SK-N-MC (cell line): ENCODE measurements at places on chromosomes 6 and 20.
A peak's percentile ranks its signal among the peaks of the same experiment; 100 is the strongest.

DNA sequence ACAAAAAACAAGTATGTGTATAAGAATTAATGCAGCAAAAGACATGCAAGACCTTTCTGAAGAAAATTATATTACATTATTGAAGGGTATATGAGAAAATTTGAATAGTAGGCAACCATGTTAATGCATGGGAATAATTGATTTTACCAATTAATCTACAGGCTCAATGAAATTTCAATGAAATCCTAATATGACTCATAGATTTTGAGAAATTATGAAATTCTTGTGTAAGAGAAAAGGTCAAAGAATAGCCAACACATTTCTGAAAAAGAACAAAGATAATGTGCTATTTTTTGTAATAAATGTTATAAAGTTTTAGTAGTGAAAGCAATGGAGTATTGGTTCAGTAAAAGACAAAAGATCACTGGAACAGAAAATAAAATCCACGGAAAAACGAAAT lies 18.4 kb downstream of the TSBP1 start:
- DNase-seq, result no peak

GRCh38 chr20:63695424-63696305 lies 787 bp upstream of the TNFRSF6B start:
- DNase-seq, result no peak

DNA sequence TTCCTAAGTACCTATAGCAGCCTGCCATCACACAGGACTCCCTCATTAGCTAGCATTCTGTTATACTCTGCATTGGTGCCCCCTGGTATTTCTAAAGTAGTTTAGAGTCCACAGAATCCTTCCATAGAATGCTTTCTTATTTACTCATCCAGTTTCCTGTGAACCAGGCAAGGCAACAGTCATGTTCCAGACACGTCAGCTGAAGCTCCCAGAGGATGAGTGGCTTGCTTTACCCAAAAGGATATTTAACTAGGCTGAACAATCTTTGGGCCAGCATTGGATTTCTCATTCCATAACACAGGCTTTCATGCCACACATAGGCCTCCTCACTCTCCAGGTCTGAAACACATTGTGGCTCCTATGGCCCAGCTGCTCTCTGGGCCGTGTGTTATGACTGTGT lies 203.8 kb upstream of the MAP3K7 start:
- DNase-seq, result no peak

DNA sequence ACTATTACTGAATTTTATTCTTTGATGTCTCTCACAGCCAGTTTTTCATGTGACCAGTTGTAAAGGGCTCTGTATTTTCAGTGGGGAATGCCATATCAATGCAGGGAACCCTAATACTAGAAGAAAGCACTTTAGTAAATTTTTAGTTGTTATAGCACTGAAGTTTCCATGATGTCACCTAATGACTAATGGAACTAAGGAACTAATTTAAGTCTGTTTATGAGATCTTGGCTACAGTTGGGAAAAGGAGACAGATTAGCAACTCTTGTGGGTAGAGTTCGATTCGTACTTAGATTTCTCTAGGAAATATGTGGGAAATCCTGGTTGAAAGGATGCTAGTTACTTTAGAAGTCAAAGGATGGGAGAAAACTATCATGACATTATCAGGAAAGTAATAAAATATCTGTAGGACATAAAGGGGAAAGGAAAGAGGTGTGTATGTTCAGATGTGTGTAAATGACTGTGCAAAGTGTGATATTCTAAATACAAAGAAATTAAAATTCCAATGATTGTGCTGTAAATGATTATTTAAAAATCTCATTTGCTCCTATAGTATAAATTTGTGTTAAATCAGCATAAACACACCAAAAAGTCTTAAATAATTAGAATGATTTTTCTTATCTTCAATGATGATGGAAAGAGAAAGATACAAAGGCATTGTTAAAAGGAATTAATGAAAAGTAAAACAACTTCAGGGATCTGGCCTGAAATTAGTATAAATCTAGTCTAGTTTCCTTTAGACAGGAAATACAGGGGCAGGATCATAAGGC lies 103.4 kb downstream of the LRRC1 start:
- DNase-seq, result no peak

DNA sequence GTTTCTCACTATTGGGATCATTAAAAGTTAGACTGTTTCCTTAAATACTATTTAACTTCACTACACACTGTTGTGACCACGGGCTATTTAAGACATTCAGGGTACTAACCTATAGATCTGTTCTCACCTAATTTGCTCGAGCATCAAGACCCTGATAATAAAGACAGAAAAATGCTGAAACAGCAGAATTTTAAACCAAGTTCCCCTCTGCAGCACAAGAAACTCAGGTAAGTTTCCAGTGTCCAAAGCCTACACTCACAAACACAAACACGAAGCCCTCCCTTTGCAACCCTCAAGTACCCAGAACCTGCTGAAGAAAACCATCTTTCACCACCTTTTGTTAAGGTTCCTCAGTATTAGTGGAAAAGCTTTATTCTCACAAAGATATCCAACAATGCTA lies 4.0 kb downstream of the SNX5 start:
- DNase-seq, result no peak

- DNase-seq, result peak; percentile 8
Observed at GRCh38 chr6:143449714-143450452, 612 bp downstream of the ADAT2 start.

DNA sequence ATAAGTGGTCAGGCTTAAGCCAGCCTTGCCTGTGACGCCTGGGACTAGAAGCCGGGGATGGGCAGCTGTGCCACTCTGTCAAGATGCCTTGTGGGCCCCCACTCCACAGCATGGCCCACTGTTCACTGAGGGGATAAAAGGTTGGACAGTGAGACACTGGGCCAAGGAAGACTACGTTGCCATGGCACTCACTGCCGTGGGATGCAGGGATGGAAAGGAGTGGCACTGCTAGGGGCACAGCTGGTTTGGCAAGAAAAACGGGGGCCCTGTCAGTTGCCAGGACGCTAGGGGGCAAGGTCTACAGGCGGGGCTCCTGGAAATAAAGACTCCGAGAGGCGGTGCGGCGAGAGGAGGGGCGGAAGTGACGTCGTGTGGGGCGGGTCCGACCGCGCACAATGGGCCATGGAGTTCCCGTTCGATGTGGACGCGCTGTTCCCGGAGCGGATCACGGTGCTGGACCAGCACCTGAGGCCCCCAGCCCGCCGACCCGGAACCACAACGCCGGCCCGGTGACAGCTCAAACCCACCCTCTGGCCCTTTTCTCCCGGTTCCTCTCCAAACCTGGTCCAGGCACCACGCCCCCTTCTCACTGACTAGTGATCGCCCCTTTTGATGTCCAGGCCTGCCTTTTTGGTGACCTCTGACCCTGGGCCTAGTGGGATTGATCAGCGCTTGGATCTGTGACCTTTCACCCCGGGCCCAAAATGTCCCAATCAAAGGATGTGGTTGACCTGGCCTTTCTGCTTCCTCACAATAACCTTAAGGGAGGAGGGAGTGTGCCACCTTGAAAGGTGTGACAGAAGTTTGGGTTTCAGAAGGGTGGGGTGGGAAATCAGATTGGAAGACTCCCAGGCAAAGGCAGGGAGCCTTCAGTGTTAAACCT lies at the start of gene ATAT1:
Gene ATAT1 (plus strand): TSS at position 391 of the 883 bp plus-strand sequence.
- DNase-seq, result no peak

- DNase-seq, result no peak
Observed at GRCh38 chr6:152750694-152751093, at the start of gene VIP. Gene VIP, plus strand, starts transcription at chr6:152750797. Its CDS starts 1,381 bp downstream, at chr6:152752178.

GRCh38 chr6:155311086-155311485 lies 3.2 kb downstream of the TFB1M start:
- no peak for DNase-seq

DNA sequence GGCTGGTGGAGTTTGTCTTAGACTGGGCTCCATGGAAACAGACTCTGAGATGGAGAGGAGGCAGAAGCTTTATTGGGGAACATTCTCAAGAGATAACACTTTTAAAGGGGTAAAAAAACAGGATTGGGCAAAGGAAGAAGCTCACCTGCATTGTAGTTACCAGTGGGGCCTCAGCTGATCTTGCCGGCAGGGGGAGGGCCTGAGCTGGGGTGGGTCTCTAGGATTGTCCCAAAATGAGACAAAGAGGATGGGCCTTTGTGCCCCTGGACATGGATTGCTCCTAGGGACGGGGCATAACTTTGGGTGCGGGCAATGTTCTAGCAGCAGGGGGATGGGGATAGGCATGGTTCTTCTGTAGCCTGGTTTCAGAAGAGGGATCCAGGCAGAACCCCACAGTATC lies 12.5 kb downstream of the SGK2 start:
- no peak for DNase-seq

- no peak for DNase-seq
Observed at GRCh38 chr6:48747040-48747439, 636.0 kb upstream of the PTCHD4 start.

- DNase-seq, result no peak
Observed at GRCh38 chr6:7236306-7237209, 76.4 kb downstream of the SSR1 start.

- DNase-seq, result no peak
Observed at GRCh38 chr20:8073024-8073832, 53.7 kb upstream of the TMX4 start.

DNA sequence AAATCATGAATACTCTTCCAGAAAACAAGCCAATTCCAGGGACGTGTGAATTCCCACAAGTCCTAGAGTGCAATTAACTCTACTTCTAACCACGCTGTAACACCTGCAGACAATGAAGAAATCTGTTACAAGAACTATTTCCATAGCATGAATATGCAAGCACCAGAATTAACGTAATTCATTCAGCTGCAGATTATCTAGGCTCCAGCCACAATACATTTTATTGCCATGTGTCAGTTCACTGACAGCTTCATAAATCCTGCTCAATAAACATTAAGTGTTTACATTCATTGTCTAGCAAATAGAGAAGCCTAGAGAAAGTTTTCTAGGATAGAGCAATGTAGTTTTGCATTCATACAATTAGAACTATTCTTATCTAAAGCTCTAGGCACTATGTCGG lies 1348.5 kb downstream of the GRIK2 start:
- DNase-seq, result no peak

DNA sequence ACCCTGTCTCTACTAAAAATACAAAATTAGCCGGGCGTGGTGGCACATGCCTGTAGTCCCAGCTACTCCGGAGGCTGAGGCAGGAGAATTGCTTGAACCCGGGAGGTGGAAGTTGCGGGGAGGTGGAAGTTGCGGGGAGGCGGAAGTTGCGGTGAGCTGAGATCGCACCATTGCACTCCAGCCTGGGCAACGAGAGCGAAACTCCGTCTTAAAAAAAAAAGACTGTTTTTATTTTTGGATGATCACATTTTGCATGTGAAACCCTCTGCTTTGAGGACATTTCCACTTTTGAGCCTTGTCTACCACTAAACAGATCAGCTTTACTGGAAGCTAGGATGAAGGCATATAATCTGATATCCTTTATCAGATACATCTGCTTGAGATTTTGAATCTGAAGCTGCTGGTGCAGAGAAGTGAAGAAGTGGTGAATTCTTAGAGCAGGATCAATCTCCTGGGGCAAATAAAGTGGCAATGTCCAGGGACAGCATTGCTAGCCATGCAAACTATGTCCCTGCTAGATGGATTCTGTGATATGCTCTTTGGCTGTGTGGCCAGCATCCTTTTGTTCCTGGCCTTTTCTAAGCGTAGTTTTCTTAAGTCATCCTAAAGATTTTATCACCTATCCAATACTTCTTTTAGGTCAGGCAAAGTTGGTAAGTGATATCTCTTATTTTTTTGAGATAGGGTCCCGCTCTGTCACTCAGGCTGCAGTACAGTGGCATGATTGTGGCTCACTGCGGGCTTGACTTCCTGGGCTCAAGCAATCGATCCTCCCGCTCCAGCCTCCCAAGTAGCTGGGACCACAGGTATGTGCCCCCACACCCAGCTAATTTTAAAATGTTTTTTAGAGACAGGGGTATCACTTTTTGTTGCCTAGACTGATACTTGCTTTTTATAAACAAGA lies 23.3 kb downstream of the RBL1 start:
- no peak for DNase-seq

GRCh38 chr6:11434565-11435326 lies 102.8 kb upstream of the TMEM170B start:
- DNase-seq, result no peak

DNA sequence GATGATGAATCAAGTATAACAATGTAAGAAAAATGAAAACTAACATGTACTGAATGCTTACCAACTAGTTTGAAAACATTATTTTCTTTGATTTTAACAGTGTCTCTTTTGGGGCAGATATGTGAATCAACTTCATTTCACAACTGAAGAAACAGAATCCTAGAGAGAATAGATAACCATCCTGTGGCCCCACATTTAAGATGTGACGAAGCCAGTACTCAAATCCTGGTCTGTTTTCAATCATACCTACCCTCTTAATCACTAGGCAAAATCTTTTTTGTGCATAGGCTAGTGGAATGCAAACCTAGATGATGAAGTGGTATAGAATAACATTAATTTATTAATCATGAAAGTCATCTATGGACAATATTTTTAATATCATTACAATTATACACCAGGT lies 371.6 kb upstream of the EPHA7 start:
- DNase-seq, result no peak

DNA sequence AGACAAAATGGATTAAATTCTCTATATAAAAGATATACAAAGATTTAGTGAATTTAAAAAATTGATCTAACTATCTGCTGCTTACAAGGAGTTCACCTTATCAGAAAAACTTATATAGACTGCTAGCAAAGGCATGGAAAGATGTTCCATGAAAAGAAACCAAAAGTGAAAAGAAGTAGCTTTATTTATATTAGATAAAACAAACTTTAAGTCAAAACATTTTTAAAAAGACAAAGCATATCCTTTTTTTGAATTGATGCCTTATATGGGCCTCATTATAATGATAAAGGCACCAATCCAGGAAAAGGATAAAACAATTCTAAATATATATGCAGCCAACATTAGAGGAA lies 334.2 kb downstream of the MEI4 start:
- no peak for DNase-seq

- DNase-seq, result no peak
Observed at GRCh38 chr6:41511443-41512060, 34.6 kb upstream of the FOXP4 start.

- DNase-seq, result no peak
Observed at GRCh38 chr20:53023732-53024520, 51.8 kb downstream of the TSHZ2 start.

GRCh38 chr6:109117346-109118035 lies 22.2 kb downstream of the CEP57L1 start:
- DNase-seq, result no peak

DNA sequence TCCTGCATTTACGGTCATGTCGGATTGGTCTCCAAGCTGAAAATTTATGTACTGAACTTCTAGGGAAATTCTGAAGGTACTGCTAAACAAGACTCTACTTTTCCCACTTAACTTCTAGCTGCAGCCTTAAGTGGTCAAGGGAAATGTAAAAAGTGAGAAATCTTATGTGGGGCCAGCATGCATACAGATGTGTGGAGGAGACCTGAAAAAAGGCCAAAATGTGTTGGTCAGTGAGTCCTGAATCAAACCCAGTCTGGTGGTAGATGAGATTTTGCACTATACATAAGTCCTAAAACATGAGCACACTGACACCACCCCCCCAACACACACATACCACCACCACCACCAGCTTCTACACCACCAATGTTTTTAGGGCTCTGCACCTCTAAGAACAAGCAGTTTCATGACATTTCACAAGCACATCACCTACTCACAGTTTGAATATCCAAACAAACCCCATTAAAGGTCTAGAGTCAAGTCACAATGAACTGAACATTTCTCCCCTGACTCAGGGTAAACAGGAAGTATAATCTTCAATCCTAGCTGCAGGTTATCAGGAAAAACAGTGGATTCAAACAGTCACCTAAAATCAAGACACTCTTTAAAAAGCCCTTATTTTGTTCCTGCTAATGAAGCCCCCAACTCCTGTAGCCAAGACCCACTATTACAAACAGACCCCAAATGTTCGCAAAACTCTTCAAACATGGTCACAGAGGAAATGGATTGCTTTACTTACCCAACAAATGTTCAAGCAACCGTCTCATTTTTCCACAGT lies 1.6 kb downstream of the ZMYND8 start:
- no peak for DNase-seq
